ENCODE measurements at places on chromosomes 6 and 20.
A peak's percentile ranks its signal among the peaks of the same experiment; 100 is the strongest.

GRCh38 chr20:53890443-53891305 is 179.7 kb downstream of the BCAS1 start:
- no peak for DNase-seq

- DNase-seq, result no peak
Observed at GRCh38 chr6:52186075-52186474, at the start of gene IL17A. TSS of gene IL17A (plus strand) at chr6:52186375. CDS start at chr6:52186432, 57 bp downstream.

DNA sequence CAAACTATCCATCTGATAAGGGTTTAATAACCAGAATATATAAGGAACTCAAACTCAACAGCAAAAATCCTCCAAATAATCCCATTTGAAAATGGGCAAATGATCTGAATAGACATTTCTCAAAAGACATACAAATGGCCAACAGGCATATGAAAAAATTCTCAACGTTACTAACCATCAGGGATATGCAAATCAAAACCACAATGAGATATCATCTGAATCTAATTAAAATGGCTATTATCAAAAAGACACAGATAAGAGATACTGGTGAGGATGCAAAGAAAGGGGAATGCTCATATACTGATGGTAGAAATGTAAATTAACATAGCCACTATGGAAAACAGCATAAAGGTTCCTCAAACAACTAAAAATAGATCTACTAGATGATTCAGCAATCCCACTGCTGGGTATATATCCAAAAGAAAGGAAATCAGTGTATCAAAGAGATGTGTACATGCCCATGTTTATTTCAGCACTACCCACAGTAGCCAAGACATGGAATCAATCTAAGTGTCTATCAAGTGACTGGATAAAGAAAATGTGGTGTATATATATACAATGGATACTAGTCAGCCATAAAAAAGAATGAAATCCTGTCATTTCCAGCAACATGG is 6.1 kb upstream of the BRD2 start:
- no peak for DNase-seq

DNA sequence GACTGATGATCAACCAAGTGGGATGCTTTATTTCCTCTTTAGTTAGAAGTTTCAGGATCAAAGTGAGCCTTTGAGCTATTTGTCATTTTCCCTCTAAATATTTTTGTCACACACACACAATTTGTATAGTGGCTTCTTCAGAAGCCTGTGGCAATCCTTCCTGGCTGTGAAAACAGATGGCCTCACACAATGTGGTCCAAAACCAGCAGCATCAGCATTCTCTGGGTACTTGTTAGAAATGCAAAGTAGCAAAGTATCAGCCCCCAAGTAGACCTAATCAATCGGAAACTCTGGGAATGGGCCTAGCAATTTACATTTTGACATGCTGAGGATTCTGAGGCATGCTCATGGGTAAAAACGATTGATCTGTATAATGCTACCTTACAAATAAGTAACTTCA is 115.9 kb downstream of the PAX1 start:
- DNase-seq, result no peak

GRCh38 chr6:130961148-130961547 is 101.9 kb downstream of the EPB41L2 start:
- DNase-seq, result no peak

GRCh38 chr20:19777981-19778380 is 19.9 kb downstream of the RIN2 start:
- no peak for DNase-seq

DNA sequence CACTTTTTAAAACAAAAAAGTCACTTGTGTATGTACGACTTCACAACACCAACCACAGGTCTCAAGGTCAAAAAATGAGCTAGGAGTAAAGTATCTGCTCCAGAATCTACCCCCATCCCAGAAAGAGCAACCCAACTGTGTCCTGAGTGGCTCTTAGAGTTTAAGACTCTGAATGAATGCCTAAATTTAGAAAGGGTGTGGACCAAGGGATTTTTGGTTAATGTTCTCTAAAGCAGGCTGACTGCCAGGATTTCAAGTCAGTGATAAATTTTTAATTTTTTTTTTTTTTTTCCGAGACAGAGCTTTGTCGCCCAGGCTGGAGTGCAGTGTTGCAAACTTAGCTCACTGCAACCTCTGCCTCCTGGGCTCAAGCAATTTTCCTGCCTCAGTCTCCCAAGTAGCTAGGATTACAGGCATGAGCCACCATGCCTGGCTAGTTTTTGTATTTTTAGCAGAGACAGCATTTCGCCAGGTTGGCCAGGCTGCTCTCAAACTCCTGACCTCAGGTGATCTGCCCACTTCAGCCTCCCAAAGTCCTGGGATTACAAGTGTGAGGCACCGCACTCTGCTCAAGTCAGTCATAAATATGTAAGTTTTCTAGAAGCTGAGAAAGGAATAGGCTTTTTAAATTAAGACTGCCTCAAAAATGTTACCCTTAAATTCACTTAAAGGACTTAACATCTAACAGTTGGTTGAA is 20.2 kb downstream of the STAU1 start:
- DNase-seq, result no peak

- DNase-seq, result no peak
Observed at GRCh38 chr20:16147916-16148315, 425.3 kb downstream of the KIF16B start.

DNA sequence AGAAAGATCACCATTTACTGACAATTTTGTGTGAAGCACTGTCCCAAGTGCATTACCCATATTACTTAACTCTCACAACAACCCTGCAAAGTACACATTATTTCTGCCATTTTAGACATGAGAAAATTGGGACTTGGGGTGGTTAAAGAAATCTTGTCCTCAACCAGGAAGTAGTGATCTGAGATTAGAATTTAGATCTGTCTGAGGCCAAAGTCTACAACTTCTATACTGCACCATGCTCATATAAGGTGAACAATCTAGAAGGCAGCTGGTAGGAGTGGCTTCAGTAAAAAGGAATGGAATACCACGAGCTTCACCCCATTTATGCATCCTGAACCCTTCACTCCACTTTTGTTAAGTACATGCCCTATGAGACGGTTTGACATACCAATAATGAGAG is 87.6 kb downstream of the QRSL1 start:
- DNase-seq, result no peak

DNA sequence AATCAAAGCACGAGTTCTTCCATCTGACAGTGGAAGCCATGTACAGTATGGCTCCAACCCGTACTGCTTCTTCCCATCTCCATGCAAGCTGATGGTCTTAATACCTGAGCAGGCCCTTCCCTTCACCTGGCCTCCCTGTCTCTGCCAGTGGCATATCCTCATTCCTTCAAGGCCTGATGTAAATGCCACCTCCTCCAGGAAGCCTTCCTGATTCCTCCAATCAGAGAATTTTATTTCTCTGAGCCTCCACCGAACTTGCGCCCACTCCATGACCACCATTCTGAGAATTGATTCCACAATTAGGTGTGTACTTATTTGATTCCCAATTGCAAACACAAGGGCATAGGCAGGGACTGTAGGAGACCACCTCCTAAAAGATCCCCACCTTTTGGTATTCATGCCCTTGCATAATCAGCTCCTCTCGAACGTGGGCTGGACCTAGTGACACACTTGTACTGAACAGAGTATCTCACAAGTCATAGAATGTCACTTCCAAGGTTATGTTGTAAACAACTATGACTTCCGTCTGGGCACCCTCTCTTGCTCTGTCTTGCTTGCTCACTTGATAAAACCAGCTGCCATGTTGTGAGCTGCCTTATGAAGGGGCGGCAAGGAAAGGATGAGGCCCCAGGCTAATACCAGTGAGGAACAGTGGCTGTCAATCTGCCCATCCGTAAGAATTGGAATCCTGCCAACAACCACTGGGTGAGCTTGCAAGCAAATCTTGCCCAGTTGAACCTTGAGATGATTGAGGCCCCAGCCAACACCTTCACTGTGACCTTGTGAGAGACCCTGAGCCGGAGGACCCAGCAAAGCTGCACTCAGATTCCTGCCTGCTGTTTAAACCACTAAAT is 38.8 kb downstream of the CPNE5 start:
- DNase-seq, result no peak

DNA sequence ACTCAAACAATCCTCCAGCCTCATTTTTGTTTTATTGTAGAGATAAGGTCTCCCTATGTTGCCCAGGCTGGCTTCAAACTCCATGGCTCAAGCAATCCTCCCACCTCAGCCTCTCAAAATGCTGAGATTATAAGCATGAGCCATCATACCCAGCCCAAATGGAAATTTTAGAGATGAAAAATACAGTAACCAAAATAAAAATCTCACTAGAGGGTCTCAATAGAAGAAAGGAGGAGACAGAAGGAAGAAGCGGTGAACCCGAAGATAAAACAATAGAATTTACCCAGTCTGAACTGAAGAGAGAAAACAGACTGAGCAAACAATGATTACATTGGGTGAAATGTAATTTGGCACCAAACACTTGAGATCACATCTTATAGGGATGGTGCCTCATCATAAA is 16.7 kb upstream of the OLIG3 start:
- no peak for DNase-seq

DNA sequence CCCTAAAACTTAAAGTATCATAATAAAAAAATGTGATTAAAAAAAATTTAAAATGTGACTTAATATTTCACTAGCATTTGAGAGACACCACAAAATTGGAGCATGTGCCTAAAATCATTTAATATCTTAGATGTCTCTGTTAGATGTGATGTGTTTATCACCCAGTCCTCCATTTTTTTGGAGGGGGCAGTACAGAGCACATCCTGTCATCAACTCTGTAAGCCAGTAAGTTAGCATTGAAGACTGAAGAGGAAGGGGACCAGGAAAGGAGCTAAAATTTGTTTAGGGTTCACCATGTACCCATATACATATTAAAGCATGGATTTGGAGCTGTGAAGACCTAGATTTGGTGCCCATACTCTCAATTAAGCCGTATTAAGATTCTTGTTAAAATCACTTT is 30.7 kb upstream of the ADIG start:
- DNase-seq, result no peak

DNA sequence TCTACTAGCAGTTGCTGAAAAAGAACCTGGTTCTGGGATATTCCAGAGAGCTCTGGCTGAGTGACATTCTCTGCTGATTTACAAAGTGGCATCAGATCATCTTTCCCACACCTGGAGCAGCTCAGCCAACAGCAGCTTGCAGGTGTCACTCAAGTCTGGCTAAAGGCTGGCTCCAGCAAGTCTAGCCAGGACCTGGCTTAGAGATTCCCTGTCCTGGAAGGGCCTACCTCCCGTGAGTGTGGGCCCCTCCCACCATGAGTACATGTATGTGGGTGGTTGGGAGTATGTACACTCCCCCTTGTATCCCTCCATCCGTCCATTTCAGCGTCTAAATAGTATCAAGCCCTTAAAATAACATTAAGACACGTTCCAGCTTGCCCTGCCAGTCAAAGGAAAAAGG is 539.3 kb upstream of the ID4 start:
- DNase-seq, result no peak

DNA sequence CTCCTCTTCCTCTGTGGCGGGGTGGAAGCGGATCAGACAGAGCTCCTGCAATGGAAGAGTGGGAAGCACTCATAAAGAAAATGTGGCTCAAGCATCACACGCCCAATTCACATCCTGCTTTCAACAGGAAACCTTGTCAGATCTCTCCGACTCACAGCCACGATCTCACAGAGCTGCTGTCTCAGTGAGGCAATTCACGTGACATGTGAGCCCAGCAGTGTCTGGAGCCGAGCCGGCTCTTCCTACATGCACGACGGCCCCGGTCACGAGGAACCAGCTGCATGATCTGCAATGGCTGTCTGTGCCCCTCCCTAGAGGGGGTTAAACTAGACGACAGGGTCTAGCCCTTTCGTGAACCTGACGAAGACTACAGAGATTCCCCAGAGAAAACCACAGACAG is 29.5 kb upstream of the TCFL5 start:
- DNase-seq, result no peak

- no peak for DNase-seq
Observed at GRCh38 chr6:163190786-163191185, 223.7 kb upstream of the QKI start.

- DNase-seq, result no peak
Observed at GRCh38 chr6:3800850-3801591, 48.2 kb upstream of the FAM50B start.

DNA sequence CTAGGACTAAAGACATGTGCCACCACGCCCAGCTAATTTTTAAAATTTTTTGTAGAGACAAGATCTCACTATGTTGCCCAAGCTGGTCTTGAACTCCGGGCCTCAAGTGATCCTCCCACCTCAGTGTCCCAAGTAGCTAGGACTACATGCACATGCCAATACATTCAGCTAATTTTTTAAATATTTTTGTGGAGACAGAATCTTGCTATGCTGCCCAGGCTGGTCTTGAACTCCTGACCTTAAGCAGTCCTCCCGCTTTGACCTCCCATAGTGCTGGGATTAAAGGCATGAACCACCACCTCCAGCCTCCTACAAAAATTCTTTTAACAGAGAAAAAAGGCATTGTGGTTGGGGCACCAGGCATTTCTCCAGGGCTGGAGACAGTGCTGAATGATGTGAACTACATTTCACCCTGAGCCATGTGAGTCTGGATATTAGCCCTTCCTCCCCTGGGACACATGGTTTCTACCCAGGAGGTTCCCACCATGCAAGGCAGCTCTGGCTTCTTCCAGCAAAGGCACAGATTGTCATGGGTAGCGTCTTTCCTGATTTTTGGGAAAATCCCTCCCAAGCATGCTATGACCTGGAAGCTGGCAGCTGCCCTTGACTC is 36.3 kb upstream of the CMTR1 start:
- DNase-seq, result peak; percentile 16

GRCh38 chr6:144423167-144423566 is 138.0 kb downstream of the UTRN start:
- DNase-seq, result no peak

- DNase-seq, result no peak
Observed at GRCh38 chr6:40585651-40586269, 1.4 kb downstream of the LRFN2 start.

DNA sequence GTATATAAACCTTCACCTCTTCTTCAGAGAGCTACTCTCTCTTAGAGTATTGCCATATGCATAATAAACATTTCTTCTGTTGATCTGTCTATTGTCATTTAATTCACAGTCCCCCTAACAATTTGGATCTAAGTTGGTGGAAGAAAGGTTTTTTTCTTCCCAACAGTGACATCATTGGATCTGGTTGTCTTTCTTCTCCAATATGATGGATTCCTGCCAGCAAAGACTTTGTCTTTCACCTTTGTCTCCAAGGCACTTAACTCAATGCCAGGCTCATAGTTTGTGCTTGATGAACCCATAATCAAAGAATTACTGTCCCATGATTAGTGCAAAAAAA is 39.6 kb downstream of the ABHD12 start:
- DNase-seq, result no peak
